ENCODE measurements at places on chromosomes 5 and 9.

- DNase-seq, result no peak
Observed at GRCh38 chr5:141475625-141476131, at the start of gene PCDHGC3. TSS of gene PCDHGC3 (plus strand) at chr5:141475966. CDS start at chr5:141476117, 151 bp downstream.

- no peak for DNase-seq
Observed at GRCh38 chr9:110143485-110143884, 64.5 kb downstream of the C9orf152 start.

GRCh38 chr5:68178579-68178978 lies 37.0 kb upstream of the PIK3R1 start:
- DNase-seq, result no peak

DNA sequence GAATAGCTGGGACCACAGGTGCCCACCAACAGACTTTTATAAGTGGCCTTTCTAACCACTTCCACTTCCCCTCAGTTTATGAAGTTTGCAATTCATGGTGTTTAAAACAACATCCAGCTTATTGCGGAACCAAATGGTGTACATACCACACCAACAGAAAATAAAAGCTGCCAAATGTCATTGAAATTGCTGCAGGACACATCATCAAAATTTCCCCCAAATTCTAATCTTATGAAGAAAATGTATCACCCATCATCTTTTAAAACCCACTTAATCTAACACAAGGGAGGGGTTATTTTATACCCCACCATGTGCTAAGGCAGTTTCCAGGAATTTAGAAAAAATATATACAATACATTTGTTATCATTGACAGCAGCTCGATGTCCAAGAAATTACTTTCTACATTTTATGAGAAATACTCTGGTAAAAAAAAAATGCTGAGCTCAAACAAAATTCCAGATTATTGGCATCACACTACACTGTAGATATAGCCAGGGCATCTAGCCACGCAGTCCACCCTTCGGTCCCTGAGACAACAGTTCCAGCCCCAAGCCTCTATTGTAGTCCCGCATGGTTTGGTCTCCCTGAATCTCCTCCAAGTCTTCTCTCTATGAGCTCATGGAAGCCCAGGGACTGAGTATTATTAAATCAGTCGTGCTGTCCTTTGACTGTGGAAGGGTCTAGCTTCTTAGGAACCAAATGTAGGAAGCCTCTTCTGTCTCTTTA lies 372.8 kb upstream of the SLC30A5 start:
- DNase-seq, result no peak

GRCh38 chr5:99589424-99589823 lies 660.6 kb upstream of the CHD1 start:
- DNase-seq, result no peak

GRCh38 chr9:115411516-115411915 lies 293.6 kb upstream of the TNC start:
- DNase-seq, result no peak

- no peak for DNase-seq
Observed at GRCh38 chr5:128052780-128053179, 30.8 kb upstream of the SLC12A2 start.

DNA sequence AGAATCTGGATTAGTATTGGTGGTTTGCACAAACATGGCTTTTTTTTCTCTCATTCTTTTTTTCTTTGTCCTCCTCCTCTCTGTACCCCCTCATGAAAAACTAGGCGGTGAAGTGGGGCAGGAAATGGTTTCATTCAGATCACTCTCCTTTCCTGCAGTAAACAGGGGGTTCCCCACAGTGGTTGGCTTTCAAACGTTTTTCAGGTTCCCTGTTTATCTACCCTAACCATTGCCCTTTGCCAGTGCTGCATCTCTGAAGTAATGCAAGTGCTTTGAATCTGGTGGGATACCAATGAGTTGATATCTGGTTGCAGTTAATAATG lies 29.8 kb downstream of the NR4A3 start:
- no peak for DNase-seq

DNA sequence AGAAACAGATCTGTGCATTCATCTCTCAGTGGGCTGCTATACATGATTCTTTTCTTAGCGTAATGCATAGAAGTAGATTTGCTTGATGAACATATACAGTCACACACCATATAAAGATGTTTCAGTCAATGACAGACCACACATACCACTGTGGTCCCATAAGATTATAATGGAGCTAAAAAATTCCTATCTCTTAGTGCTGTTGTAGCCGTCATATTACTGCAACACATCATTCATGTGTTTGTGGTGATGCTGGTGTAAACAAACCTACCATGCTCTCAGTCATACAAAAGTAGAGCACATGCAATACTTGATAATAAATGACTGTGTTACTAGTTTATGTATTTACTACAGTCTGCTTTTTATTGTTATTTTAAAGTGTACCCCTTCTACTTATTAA lies 214.3 kb downstream of the ARHGAP26 start:
- DNase-seq, result no peak

- no peak for DNase-seq
Observed at GRCh38 chr5:82360022-82360421, 81.9 kb upstream of the RPS23 start.

DNA sequence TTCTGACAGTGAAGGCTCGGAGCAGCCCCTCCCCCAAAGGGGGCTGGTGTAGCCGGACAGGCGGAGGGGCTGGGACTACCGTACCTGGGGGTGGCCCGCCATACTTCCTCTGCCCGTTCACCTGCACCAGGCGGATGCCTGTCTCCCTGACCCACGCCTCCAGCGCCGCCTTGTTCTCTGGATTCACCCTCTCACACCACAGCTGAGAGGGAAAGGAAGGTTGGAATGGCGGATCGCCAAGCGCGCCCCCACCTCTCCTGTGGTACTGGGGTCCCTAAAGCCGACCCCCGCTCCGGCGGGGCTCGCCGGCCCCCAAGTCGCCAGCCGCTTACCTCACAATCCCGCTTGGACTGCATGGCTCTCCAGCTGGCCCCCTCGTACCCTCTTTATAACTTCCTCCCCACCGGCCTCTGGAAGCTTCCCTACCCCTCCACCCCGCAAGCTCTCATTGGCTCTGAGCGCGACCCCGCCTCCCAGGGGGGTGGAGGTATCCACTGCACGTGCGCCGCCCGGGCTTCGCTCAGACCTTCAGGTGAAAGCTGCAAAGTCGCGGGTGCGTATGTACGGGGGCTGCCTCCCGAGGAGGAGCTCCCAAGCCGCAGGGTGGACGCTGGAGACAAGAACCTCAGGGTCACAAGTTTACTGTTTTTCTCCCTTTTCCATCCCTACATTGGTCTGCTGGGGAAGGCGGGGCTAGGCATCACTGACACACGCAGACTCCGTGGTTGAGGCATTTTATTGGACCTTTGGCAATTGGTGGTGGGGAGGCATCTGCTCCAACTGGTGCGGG lies at the start of gene DND1:
Gene DND1 (minus strand): TSS at position 390 of the 790 bp plus-strand sequence. CDS start 34 bp downstream, at position 356.
- DNase-seq, result no peak

- no peak for DNase-seq
Observed at GRCh38 chr5:94849821-94850736, 231.6 kb downstream of the SLF1 start.

GRCh38 chr9:120258096-120258495 lies 321.9 kb downstream of the CDK5RAP2 start:
- no peak for DNase-seq

- DNase-seq, result no peak
Observed at GRCh38 chr9:129478961-129479630, 141.8 kb downstream of the C9orf50 start.

GRCh38 chr9:82722561-82722960 lies 340.4 kb downstream of the RASEF start:
- no peak for DNase-seq

DNA sequence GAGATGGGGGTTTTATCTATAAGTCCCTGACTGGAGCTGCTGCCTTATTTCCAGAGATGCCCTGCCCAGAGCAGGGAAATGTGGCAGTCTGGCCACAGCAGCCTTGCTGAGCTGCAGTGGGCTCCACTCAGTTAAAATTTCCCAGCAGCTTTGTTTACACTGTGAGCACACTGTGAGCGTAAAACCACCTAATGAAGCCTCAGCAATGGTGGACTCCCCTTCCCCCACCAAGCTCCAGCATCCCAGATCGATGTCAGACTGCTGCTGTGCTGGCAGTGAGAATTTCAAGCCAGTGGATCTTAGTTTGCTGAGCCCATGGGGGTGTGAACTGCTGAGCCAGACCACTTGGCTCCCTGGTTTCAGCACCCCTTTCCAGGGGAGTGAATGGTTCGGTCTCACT lies 208.7 kb upstream of the RAI14 start:
- DNase-seq, result no peak

Data from CD4-positive, alpha-beta T cell (primary cell).